ENCODE measurements at places on chromosomes 1 and 21. TPM values are rescaled to one million over a fixed set of nuclear protein-coding genes. Genes with fewer than 3 reads are reported as not detected.
A peak's percentile ranks its signal among the peaks of the same experiment; 100 is the strongest.

DNA sequence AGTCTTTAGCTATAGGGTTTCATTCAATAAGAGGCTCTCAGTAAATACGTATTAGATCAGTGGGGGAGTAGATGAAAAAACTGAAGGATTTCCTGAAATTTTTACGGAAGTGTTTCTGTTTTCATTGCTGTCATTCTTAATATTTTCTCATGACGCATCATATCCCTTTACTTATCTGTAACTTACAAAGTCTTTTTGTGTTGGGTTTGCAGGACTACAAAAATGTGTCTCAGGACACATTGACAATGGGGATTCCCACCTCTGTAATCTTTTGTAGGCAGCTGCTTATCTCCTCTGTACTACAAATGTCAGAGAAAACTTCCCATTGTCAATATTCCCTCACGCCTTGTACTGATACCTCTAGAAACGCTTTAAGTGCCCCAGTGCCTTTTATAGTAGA, 35.5 kb downstream of the CRP start:
- DNase-seq, result no peak

DNA sequence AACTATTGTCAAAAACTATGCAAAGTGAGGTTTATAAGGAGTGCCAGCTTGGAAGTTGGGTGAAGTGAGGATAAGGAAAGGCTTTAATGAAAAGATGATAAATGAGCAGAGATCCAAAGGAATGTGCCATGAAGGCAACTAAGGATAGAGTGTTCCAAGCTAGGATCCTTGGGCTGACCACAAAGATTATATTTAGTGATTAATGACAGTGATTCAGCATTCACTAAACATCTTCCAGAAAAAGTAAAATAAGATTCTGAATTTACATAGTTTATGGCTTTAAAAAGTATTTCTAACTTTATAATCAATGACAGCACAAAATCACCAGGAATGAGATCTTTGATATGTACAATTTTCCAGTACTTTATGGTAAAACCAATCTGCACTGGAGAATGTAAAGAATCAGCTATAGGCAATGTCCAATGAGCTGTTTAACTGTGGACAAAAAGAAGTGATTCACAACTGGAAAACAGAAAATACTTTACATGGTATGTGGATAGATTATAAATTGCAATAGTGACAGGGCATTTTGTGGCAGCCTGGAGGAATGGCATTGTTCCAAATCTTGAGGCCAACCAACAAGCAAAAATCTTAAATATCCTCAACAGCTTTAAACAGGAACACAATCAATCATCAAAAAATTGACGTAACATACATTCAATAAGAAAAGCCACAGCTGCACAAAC, 91.2 kb upstream of the KCTD3 start:
- DNase-seq, result no peak

The FAM43B gene
- 0.97 TPM for total RNA-seq

DNA sequence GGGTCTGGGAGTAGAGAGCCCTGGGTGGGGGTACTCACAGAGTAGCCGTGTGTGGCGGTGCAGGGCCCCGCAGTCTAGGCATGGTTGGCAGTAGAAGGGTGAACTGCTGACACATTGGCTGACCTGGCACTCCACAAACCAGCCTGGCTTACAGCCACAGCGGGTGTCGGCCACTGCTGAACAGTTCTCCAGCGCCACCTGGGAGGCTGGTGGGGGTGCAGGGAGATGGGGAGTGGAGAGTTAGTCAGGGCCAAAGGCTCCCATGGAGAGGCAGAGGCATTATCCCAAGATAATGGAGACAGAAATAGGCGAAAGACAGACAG, 1.5 kb downstream of the TNFRSF25 start:
- no peak for DNase-seq

DNA sequence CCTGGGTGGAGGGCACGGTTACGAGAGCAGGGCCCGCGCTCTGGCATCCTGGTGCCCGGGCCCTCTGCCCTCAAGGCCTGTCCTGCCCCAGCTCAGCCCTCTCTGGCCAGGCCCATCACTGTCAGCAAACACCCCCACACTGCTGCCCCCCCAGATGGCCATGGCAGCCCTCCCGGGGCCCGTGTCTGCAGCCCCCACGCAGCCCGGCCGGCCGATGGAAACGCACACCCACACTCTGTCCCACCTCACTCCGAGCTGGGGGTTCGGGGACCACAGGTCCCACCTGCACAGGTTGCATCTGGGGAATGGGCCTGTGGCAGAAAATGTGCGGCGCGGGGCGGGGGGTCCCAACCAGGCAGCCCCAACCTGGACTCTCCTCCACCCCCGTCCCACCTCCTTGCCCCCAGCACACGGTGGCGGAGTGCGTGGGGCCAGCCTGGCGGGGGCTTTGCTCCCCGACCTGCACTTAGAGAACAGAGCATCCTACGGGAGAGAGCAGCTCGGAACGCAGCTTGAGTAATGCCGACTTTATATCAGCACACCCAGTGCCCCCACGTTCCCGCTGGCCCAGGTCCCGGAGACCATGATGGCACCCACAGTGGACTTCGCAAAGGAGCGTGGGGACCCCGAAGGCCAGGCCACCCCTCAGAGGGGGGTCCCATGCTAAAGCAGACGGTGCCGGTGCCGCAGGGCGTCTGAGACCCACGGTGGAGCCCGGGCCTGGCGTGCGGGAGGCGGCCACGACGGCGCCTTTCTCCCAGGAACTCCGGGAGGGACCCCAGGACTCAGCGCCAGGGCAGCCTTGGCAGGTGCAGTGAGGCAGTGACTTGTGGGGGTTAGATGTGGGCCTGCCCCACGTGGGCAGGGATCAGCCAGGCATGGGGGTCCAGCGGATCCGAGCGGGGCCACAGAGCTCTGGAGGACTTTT, 7.5 kb upstream of the RNF223 start:
- DNase-seq, result peak; percentile 68

The KCNN3 gene
- 10.4 TPM for total RNA-seq

The ZBTB8A gene
- total RNA-seq, result 2.1 TPM

The TPTE gene
- total RNA-seq, result not detected

The SPATA17 gene
- not detected for total RNA-seq

DNA sequence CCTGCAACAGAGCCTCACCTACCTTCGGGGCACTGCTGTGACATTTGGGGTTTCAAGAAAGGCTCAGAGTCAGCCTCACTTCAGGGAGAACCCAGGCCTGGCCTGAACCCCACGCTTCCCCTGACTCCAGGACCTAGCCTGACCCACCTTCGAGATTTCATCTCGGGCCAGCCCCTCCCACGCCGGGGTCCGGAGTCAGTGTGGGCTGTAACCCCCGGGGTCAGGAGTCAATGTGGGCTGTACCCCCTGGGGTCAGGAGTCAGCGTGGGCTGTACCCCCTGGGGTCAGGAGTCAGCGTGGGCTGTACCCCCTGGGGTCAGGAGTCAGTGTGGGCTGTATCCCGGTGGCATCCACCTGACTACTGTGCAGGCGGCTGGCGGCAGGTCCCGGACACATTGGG, 183.0 kb upstream of the RAB4A start:
- no peak for DNase-seq

The RNPC3 gene
- 25.9 TPM for total RNA-seq

GRCh38 chr1:156511644-156512043, 11.1 kb upstream of the MEF2D start:
- no peak for DNase-seq

The HPDL gene
- total RNA-seq, result 3.7 TPM

The CELA3B gene
- total RNA-seq, result not detected

The OSCP1 gene
- 2.2 TPM for total RNA-seq

GRCh38 chr1:206506405-206507283, 687 bp upstream of the RASSF5 start:
- DNase-seq, result peak; percentile 85

The DMBX1 gene
- not detected for total RNA-seq

The PLOD1 gene
- 53.4 TPM for total RNA-seq

DNA sequence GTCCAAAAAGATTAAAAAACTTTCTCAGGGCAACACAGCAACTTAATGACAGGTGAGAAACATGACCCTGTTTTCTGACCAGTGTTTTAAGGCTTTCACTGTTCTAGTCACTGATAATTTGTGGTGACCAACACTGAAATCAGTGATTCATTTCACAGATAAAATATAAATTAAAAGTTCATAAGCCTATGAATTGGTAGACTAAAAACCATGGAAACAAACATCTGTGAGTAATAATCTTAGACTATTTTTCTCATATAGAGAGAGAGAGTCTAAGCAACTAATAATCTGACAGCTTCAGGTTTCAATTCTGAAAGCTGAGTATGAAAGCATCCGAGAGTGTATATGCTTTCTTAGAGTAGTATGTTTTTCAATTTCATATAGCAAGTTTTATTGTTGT, 536.9 kb downstream of the ADGRL2 start:
- no peak for DNase-seq

GRCh38 chr1:219476716-219477115, 136.2 kb downstream of the ZC3H11B start:
- DNase-seq, result no peak

- no peak for DNase-seq
Observed at GRCh38 chr1:16090076-16090826, 16.8 kb upstream of the FAM131C start.

DNA sequence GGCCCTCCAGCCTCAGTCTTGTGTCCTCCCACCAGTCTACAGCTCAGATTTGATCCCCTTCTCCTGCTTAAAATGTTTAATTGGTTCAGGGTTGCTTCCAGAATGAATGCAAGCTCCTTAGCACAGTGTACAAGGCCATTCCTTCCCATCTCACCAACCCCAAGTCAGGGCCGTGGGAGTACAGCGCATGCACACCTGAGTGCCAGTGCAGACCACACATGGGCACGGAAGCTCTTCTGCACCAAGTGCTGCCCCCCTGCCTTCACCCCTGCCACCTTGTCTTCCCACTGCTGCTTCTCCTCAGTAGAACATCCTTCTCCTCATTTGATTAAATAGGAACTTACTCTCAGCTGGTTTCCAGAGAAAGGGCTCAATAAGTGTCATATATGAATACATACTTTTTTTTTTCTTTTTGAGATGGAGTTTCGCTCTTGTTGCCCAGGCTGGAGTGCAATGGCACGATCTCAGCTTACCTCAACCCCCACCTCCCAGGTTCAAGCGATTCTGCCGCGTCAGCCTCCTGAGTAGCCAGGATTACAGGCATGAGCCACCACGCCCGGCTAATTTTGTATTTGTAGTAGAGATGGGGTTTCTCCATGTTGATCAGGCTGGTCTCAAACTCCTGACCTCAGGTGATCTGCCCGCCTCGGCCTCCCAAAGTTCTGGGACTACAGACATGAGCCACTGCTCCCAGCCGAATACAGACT, 9.3 kb downstream of the PMF1 start:
- peak; percentile 54 for DNase-seq

GRCh38 chr1:95023399-95024043, 49.2 kb downstream of the ALG14 start:
- no peak for DNase-seq

DNA sequence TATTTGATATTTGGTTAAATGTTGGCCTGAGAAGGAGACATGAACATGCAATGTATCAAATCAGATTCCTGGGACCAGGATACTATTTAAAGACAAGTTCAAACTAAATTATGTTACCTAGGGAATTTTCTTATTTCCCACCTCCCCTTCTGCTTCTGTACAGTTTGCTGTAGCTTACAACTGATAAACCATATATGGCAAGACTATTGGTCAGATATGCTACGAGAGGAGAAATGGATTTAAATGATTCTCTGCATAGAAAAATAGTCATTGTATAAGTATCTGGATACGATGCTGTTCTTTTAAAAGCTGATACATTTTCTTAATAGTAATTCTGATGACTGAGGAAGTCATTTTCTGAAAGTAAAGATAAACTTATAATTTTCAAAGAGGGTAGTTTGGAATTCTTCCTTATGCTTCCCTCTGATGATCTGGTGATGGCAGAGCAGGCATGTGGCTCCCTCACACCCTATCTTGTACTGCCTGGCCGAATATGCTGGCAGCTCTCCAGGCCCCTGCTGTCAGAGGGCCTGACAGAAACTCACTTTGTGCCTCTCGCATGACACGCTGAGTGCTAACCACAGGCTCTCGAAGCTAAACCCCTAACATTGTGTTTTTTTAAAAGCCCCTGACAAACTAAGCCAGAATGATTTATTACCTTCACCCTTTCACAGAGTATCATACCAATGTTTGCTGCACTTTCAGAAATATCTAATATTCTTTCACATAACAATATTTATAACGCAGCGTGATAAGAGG, 19.4 kb downstream of the RRP15 start:
- no peak for DNase-seq

Data from spleen (tissue), 13 donors.